HL-60 (cell line): ENCODE measurements at places on chromosomes 4 and X.
A peak's percentile ranks its signal among the peaks of the same experiment; 100 is the strongest.

DNA sequence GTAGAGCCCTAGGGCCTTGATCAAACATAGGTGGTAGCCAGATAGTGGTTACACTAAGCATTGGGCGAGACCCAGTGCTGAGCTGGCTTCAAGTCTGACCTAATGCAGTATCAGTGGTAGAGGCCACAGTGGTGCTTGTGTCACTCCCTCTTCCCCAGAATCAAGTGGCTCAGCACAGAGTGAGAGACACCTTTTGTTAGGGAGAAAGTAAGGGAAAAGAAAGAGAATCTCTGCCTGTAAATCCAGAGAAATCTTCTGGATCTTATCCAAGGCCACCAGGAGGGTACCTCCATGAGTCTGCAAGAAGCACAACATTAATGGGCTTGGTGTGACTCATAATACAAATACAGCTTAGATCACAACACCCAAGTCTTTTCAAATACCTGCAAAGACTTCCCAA lies 117.7 kb upstream of the SLC6A14 start:
- DNase-seq = no peak

DNA sequence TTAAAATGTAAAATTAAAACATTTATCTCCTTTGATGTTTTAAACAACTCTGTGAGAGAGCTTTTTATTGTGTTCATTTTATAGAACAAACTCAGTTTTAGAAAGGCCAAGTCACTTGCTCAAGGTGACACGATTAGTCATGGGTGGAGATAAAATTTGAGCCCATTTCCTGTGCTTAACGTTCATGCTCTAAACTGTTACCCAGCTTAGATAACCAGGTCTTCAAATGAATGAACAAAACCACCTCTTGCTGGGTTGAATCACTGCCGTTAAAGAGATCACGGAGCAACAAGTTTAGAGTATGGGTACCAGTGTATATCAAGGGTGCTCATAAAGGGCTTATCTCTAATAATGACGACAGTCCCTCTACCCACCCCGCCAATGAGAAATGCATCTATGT lies 10.2 kb upstream of the CASK start:
- DNase-seq = no peak

DNA sequence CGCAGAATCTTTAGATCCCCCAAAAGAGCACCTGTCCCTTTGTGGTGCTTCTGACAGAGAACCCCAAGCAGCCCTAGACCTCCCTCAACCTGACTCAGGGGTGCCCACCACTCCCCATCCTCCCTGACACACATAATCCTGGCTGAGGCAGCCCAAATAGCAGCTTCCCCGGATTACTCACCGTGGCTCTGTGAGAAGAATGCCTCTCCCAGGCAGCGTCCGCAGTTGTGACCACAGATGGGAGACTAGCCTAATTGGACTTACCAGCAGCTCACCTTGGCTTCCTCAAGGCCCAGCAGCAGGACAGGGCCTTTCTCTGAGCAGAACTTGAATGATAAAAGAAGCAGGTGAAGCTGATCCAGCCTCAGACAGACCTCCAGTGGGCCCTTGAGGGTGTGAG lies 10.3 kb upstream of the ODAPH start:
- DNase-seq = no peak

GRCh38 chr4:7806338-7807090 lies 133.1 kb downstream of the AFAP1 start:
- no peak for DNase-seq

DNA sequence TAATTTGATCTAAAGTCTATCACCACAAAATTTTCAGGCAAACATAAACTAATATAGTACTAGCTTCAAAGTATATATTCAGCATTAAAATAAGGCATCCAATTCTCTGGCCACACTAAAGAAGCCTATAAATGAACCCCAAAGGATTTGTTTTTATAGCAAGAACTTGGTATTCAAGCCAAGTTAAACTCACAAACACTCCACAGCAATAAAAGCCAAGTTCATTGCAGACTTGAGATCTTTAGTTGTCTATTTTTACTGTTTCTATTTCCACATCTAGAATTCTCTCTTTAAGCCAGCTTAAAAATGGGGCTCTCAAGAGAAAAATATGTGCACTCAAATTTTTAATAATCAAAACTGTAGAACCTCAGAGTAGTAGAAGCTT lies 51.1 kb downstream of the WDFY3 start:
- DNase-seq = no peak

DNA sequence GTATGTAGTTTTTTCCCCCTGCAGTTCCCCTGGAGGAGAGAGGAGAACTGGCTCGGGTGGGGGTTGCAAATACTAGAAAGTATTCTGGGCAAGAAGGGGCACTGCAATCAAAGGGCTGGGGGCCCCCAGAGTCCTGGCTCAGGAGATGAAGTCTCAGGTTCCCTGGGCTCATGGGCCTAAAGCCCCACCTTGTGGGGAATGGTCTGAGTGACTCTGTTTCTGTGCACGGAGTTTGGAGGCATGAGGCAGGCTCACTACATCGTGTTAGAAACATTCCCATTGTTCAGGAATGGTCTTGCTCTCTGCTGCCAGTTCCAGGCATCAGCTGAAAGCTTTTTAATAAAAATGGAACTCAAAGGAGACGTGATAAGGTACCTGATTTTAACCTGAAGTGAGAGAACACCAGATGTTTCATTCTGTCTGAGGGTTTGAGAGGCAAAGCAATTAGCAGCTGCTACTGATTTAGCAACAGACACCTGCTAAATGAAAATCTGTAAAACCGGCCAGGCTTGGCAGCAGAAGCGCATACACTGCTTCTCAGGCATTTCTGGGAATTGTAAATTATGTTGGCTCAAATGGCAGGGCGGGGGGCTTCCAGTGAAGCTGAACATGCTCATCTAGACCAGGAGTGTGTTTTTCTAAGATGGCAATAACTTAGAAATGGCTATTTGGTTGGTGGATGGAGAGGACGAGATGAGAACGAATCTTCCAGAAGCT lies 122.7 kb downstream of the TMEM164 start:
- DNase-seq = no peak

GRCh38 chr4:148787831-148788477 lies 345.7 kb upstream of the NR3C2 start:
- DNase-seq = no peak

- DNase-seq = no peak
Measured at GRCh38 chr4:135268369-135268768, 1066.8 kb upstream of the PABPC4L start.

DNA sequence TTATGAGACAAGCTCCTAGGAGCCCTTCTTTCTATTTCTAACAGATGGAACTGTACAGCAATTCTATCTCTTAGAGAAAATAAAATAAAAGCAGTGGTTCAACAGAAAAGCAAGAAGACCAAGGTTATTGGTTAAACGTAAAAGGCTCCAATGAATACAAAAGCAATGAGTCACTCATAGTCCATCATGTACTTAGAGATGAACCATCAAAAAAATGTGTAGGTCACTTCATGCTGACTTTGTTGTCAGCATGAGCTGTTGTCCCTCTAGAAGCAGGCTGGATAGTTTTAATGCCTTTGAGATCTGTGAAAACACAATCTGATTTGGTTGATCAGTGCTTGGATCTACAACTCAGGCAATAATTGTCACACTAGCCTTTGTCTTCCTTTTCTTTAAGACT lies 378.6 kb upstream of the ANXA10 start:
- DNase-seq = no peak

GRCh38 chr4:98176531-98176930 lies 33.3 kb upstream of the STPG2 start:
- DNase-seq = no peak

GRCh38 chr4:99144587-99144986 lies 490 bp upstream of the ADH4 start:
- no peak for DNase-seq

DNA sequence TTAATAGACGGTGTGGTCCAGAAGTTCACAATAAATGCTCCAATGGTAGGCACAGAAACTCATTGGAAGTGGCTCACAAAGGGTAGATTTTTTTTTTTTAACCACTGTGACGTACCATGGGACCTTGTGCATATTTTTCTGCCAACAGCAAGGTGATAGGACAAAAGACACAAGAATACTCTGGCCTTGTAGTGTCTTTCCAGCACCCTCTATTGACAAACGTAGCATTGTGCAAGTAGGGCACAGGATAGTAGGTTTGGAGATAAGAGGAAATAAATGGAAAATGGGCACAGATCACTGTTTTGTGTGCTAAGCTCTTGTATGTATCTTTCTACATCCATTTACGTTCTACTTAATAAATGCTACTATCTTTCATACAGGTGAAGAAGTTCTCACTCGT lies 2054.9 kb downstream of the PCDH7 start:
- no peak for DNase-seq

DNA sequence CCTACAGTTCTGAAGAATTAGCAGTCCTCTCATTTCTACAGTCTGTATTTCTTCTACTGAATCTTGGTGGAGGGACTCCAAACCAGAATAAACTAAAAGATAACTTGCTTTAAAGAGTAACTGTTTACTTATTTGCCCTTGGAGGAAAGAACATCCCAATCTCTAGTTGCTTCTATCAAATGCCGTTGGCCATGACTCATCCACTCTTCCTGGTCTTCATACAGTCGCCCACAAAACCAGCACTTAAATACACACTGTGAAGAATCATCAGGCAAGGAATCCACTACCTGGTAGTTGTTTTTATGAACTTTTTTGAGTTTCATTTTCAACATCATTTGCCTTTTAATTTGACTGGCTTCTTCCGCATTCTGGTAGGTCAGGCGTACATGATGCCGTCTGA lies 14.2 kb downstream of the ZNF518B start:
- no peak for DNase-seq

DNA sequence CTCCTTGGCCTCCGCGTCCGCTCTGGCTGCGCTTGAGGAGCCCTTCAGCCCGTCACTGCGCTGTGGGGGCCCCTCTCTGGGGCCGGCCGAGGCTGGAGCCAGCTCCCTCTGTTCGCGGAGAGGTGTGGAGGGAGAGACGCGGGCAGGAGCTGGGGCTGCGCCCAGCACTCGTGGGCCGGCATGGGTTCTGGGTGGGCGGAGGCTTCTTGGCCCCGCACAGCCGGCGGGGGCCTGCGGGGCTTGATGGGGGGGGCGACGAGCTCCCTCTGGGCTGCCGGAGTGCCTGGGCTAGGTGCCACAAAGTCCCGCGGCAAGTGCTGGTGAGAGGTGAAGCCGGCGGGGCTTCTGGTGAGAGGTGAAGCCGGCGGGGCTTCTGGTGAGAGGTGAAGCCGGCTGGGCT lies 61.9 kb downstream of the ANKRD50 start:
- no peak for DNase-seq

DNA sequence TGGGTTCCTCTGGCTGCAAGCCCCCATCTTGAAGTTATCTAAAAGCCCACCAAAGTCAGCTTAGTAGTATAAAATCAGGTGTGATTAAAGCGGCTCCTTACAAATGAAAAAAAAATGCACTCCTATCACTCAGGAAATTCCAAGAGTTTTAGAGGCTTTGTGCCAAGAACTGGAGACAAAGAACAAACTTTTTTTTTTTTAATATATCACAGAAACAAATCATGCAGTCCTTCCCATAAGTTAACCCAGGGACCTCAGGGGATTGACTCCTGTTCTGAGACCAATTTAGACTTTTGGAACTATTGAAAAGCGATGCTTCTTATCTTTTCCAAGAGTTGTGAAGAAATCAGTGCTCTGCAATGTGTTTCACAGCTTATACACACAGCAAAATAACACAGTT lies 53.6 kb downstream of the HHIP start:
- no peak for DNase-seq

DNA sequence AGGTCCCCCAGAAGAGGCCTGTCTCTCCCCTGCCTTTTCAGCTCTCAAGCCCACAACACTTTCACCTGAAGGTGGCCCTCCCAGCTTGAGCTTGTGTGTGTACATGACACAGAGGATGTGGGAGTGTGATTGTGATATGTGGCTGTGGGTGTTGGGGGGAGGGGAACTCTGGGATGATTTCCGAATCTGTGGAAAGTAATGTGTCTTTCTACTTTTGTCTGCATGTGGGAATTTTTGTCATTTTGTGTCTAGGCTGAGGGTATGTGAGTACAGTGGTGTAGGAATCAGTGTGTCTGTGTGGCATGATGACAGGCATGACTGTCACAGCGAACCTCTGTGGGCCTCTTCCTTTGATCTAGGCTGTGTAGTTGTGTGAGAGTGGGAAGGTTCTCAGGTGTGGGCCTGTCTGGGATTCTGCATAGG lies 6.4 kb downstream of the SYP start:
- no peak for DNase-seq

DNA sequence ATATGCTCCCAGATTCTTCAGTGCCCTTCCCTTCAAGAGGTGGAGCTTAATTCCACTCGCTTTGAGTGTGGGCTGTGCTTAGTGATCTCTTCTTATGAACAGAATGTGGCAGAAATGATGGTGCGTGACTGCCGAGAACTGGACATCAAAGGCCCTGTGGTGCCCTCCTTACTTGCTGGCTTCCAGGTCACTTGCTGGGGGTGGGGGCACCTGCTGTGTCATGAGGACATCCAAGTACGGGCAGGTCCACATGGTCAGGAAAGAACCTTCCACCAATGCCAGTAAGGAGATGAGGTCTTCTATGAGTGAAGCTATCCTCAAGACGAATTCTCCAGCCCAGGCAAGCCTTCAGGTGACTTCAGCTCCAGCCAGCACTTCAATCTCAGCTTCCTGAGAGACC lies 95.8 kb downstream of the FAM53A start:
- DNase-seq = no peak

GRCh38 chr4:155371432-155372043 lies 5.2 kb downstream of the MAP9 start:
- no peak for DNase-seq

GRCh38 chr4:42480717-42481116 lies 83.4 kb downstream of the SHISA3 start:
- DNase-seq = no peak

DNA sequence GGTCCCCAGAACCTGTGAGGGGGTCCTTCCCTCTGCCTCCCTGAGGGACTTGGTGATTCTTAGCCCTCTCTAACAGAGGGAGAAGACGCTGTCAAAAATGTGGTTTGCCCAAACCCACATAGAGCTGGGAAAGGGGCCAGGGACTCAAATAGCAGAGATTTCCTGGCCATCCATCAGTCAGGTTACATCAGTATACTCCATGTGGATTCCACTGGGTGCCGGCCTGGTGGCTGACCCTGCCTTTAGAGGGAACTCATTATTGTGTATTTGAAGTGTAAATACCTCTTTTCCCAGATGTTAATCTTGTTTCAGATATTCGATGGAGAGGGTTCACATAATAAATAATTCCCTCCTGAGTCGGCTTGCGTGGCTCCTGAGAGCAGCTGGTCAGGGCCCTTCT lies 130.3 kb downstream of the TBL1X start:
- DNase-seq = no peak

- peak; percentile 16 for DNase-seq
Measured at GRCh38 chr4:138870737-138871554, 144.6 kb upstream of the NOCT start.

- DNase-seq = no peak
Measured at GRCh38 chr4:74117024-74117534, 18.1 kb upstream of the CXCL2 start.

DNA sequence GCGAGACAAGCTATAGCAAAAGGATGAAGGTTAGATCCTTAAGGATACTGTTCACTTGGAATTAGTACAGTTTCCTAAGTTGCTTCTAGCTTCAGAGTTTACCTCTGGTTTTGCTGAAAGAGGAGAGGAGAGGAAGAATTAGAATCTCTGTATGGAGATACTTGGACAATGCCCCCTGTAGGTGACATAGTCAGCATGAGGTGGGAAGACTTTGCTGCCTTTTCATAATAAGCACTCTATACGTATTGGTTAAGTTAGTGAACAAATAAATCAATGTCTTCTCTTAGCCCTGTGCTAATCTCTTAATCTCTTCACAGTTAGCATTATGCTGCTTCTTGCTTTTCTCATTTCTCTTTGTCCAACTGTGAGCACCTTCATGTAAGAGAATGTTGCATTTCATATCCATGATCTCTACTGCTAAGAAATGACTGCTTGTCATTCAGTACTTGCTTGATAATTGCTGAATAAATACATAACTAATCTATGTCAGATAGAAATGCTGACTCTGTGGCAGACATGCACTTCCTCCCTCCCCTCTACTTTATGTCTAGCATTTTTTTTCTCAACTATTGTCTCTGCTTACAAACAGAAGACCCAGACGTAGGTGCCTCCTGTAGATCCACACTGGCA lies 527.2 kb downstream of the GBA3 start:
- no peak for DNase-seq
